Cardiac muscle cell (in vitro differentiated cells and primary cell): ENCODE measurements at places on chromosomes 12 and 14. TPM values are rescaled to one million over a fixed set of nuclear protein-coding genes. Genes with fewer than 3 reads are reported as not detected.

The SLCO1C1 gene
- total RNA-seq = not detected in 2 replicates

The P2RX2 gene
- total RNA-seq = not detected in 2 replicates

The ARMH4 gene
- 28.5 and 64.6 TPM in 2 replicates for total RNA-seq

The TAS2R19 gene
- 1.8 and 3.5 TPM in 2 replicates for total RNA-seq

The SYNE2 gene
- 59.6 and 95.2 TPM in 2 replicates for total RNA-seq

The FOXM1 gene
- 9.9 and 36.1 TPM in 2 replicates for total RNA-seq

The SPRYD4 gene
- total RNA-seq = 3.6 and 4.9 TPM in 2 replicates

The HOXC13 gene
- not detected in 2 replicates for total RNA-seq

DNA sequence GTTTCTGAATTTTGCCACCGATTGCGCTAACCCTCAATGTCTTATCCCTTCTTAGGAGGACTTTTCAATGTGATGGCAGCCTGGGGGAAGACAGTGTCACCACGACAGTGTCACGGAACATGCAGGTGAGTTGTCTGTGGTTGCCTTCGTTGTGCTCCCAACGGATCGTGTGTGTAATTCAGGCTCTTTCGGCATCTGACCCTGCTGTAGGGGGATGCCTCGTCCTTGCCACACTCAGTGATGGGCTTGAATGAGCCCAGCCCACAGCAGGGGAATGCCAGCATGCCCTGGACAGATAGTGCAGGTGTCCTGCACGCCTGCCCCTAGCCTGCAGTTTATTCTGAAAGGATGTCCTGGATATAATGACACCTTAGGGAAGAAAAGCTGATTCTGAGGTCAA is 123.8 kb upstream of the RTL1 start:
- H3K4me3 ChIP-seq = no peak overlapping the region
- H3K27ac ChIP-seq = no peak overlapping the region
- no peaks in the 10 kb centered on the region for H3K4me1 ChIP-seq
- H3K36me3 ChIP-seq = no peaks in the 10 kb centered on the region
- no peak for DNase-seq
- no peaks in the 10 kb centered on the region for H3K27me3 ChIP-seq

GRCh38 chr12:7555752-7556151 is 52.2 kb upstream of the CD163 start:
- H3K27ac ChIP-seq = peak overlapping the region; percentile 73
- H3K27me3 ChIP-seq = no peaks in the 10 kb centered on the region
- peak; percentile 19 for DNase-seq
- H3K4me1 ChIP-seq = peaks cover 17% of the 10 kb centered on the region

- H3K36me3 ChIP-seq = no peaks in the 10 kb centered on the region
- no peak overlapping the region for H3K4me3 ChIP-seq
- H3K27me3 ChIP-seq = peaks cover 9% of the 10 kb centered on the region
- peak; percentile 3 for DNase-seq
Measured at GRCh38 chr14:92348154-92348553, 25.2 kb downstream of the SLC24A4 start.

DNA sequence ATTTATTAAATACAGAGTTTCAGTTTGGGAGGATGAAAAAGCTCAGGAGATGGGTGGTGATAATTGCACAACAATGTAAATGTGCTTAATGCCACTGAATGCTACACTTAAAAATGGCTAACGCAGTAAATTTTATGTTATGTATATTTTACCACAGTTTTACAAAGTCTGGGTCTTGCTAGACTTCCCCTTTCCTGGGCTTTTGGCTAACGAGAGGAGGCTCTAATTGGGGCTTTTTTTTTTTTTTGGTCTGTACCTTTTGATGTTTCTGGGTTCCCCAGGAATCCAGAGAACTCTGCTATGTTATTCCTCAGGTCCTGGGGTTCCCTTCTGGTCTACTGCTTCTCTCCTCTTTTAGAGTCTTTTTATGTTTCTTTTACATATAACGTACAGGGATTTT is 355.5 kb downstream of the CACNA1C start:
- H3K27ac ChIP-seq = no peak overlapping the region
- peaks cover 23% of the 10 kb centered on the region for H3K4me1 ChIP-seq
- no peaks in the 10 kb centered on the region for H3K36me3 ChIP-seq
- H3K27me3 ChIP-seq = no peaks in the 10 kb centered on the region

GRCh38 chr14:54867011-54867410 is 35.6 kb downstream of the GCH1 start:
- H3K27me3 ChIP-seq = no peaks in the 10 kb centered on the region
- no peaks in the 10 kb centered on the region for H3K36me3 ChIP-seq

GRCh38 chr14:64217834-64218233 is 76.3 kb downstream of the ESR2 start:
- H3K27me3 ChIP-seq = no peaks in the 10 kb centered on the region
- H3K36me3 ChIP-seq = peaks cover 10% of the 10 kb centered on the region
- H3K27ac ChIP-seq = peak overlapping the region; percentile 51

- H3K27ac ChIP-seq = no peak overlapping the region
- no peak overlapping the region for H3K4me3 ChIP-seq
Measured at GRCh38 chr12:22283006-22283506, 51.5 kb downstream of the ST8SIA1 start.
